ENCODE measurements at places on chromosomes 3 and 15.
A peak's percentile ranks its signal among the peaks of the same experiment; 100 is the strongest.

DNA sequence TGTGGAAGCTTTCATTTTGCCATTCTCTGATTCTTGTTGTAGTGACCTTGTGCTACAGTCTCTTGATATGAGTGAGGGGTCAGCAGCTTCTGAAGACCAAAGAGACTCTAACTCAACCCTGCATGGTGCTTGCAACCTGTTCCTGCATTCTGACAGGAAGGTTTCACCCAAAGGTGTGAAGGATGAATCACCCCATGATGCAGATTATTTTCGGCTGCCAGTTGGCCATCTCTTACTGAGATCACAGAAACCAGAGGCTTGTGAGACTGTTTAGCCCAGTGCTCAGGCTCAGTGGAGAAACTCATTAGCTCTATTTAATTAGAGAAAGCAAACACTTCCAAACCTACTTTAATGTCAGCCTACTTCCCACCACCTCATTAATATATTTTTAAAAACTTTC is 29.2 kb upstream of the TPRG1 start:
- no peak for DNase-seq

GRCh38 chr3:179015551-179016020 is 56.0 kb downstream of the ZMAT3 start:
- peak; percentile 78 for DNase-seq

DNA sequence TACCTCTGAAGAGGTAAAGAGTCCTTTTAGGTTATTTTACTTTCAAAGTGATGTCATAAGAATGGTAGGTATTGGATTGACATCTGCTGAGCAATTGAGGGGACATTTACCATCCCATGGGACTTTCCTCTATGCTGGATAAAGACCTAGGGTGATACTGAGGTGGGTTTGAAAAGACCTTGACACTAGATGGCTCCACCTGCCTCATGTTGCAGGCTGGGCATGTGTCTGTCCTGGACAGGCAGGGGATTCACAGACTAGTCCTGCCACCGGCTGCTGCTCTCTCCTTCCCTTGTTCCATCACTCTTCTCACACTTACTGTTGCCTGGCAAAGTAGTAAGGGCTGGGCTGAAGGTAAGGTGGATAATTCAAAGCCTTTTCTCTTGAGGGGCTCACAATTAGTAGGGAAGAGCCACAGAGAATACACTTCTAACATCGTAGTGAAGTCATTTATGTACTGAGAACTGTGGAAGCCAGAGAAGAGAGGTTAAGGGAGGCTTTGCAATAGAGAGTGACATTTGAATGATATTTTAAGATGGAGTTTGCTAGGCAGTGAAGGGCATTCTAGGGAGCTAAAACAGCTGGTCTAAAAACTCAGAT is 27.7 kb downstream of the TRAK1 start:
- peak; percentile 75 for DNase-seq

GRCh38 chr3:36868614-36869436 is 76.0 kb downstream of the TRANK1 start:
- peak; percentile 88 for DNase-seq

DNA sequence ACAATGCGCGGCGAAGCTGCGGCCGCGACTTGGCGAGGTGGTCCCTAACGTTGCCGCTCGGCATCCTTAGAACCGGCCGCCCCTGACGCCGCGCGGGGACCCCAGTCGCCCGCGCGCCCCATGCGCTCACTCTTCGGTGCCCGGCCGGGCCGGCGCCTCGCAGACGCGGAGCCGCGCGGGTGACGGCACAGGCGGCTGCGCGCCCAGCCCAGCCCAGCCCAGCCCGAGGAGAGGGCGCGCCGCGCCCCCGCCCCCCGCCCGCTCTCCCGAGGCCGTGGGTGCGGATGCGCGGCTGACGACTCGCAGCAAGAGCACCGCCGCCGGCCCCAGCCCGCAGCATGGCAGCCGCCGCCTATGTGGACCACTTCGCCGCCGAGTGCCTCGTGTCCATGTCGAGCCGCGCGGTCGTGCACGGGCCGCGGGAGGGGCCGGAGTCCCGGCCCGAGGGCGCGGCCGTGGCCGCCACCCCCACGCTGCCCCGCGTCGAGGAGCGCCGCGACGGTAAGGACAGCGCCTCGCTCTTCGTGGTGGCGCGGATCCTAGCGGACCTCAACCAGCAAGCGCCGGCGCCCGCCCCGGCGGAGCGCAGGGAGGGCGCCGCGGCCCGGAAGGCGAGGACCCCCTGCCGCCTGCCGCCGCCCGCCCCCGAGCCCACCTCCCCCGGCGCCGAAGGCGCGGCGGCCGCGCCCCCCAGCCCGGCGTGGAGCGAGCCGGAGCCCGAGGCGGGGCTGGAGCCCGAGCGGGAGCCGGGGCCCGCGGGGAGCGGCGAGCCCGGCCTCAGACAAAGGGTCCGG is 437 bp downstream of the KLF13 start:
- peak; percentile 75 for DNase-seq

DNA sequence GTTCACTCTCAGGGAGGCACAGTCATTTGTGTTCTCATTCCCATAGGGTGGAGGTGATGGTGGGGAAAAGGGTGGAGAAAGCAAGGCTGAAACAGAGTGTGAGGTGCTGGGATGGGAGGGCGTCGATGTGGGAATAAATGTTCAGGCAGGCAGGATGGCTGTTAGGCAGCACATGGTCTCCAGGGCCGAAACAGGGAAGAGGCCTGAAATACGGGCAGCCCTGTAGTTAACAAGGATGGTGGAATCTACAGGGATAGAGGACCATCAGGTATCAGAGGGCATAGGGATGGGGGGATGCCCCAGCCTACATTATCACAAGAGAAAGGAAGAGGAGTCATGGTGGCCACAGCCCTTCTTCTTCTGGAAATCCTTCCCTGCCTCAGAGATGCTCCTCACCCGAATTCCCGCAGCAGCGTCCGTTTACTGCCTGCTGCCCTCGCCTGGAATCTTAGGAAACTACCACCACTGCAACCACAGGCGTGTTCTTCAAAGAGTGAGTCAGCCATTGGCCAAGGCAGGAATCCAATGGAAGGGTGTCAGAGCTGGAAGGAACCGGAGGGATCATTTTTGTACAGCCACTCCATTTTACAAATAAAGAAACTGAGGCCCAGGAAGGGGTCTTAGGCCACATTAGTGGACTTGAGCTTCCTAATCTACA is 49.7 kb upstream of the POMGNT2 start:
- DNase-seq: peak; percentile 81

DNA sequence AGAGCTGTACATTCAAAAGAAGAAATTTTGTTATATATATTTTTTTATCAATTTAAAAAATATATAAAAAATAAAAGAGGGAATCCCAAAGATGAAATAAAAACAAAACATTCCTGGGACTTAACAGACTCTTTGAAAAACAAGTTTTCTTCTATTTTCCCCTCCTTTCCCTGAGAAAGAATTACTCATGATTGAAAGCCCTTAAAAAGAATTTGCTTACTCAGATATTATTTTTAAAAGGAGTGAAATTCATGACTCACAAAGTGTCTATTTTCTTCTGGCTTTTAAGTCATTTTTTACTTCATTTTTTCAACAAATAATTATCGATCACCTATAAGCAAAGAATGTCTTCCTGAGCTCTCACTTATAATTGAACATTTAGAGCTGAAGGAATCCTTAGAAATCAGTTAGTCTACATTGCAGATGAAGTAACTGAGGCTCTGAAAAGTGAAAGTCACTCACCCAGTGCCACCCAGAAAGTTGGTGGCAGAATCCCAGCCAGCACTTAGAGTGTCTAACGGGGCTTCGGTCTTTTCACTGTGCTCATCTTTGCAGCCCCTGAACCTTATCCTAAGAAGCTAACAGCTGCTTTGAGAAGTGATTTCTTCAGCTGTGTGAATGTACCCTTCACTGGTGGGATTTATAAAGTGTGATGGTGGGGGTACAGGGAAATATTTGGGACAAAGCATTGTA is 42.5 kb upstream of the NUDT16 start:
- DNase-seq: no peak

DNA sequence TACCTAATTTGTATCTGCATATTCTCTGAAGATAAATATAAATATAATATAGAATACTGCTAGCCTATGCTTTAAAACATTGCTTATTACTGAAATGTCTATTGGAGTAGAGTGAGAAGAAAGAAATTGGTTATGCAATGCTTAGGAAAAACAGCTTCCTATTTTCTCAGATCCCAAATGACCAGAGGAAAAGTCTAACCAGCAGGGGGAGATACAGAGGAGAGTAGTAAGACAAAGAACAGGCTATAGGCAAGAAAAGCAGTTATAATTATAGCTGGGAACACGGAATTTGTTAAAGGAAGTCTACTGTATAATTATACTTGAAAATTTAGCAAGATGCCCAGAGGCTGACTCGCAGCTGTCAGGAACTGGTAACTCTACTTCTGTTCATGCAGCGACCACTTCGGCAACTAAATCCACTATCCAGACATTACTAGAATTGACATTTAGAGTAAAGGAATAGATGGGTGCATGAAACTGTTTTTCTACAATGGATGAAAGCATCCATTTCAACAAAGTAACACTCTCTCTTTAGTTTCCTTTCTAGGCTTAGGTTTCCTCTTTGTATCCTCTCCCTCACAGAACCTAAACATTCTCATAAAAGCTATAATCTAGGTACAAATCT is 97.2 kb downstream of the TBC1D5 start:
- DNase-seq: peak; percentile 74

DNA sequence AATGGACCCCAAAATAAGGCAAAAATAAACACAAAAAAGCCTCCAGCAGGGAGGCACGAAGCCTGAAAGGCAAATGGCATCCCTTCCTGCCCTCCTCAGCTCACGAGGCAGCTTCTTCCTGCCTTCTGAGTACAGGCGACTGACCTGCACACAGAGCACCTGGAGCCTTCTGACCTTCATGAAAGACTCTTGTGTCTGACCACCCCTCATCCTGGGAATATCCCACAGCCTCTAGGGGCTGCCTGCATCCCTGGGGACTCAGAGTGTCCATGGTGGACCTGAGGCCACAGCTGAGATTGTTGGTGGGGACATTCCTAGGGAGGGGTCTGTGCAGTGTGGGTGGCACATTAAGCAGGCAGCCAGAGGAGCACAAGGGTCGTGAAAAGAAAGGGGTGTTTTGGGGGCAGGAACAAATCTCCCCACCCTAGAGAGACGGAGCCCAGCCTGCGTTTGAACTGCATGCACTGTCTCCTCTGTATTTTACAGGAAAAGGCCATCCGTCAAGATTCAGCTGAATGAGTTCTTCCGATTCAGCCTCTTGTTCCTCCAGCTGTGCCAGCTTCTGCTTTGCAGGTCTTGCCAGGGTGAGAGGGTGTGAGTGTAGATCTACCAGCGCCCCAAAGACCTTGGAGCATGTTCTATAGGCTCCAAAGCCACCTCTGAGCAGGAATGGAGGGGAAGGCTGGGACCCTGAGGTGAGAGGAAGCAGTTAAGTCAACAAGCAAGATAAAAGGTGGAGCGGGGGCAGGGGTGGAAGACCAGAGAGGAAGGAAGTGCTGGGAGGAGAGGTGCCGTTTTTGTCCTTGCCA is 80.4 kb upstream of the MEF2A start:
- no peak for DNase-seq
